Stimulated activated CD4-positive, alpha-beta T cell treated with anti-CD3 and anti-CD28 coated beads, Interleukin-4, amount 100 ng/mL, for 24 hours (primary cell): ENCODE measurements at places on chromosomes 12 and 14.

DNA sequence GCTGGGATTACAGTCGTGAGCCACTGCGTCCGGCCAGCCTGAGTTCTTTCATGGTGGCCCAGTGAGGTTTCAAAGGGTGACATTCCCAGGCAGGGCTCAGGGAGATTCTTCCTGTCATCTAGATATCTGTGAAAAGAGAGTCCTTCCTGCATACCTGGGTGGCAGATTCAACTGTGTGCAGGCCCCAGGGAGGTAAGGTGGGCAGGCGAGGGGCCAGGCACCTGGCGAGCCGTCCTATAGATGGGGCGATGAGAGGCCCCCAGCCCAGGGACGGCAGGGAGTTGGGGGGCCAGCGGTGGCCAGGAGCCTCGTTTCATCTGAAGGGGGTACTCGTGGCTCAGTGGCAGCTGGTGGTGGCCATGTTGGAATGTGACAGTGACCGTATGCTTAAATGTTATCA lies 7.1 kb upstream of the EP400 start:
- no peak for DNase-seq

DNA sequence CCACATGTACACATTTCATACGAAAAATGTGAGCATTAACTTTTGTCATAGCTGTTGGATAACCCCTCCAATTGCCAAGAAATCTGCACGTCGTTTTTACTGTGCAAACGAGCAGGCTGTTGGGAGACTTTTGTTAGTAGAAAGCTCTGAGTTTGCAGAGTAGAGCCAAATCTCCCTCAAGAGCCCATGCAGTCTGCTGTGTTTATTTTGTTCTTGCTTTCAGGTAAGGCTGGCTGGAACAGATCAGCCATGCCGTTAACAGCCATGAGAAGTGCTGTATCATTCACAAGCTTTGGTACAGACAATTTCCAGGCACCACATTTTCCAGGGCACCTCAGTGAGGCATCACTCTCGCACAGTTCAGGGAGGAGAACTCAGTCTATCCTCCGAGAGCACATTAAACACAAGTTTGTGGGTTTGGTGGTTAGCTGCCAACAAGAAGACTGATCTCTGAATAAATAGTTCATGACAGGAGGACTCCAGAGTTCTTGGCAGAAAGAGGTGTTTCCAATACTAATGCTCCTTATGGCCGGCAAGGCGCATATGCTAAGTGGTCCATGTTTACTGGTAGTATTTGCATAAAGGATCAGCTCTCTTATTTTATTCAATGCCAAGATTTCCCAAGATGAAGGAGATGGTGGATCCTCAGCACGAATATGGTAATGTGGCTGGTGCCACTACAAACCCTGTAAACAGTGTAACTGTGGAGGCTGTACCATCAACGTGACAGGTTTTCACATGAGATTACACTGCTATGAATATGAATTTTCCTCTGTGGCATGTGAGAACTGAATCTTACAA lies 30.3 kb upstream of the PELI2 start:
- no peak for DNase-seq

DNA sequence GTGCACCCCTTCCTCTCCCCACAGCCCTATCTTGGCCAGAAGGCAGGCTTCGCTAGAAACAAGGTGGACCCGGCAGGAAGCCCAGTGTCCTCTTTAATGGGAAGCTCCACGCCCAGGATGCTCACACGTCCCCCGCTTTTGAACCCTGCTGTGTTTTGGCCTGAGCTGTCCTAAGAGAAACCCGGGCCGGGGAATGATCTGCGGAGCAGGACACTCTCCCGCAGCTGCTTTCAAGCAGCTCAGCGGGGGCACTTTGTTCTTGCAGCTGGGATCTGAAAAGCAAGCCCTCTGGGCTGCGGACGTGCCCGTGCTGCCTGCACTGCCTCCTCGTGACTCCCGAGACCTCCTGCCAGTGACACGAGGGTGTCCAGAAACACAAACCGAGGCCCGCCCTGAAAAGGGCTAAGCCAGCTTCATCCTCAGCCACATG lies 30.0 kb downstream of the SCARB1 start:
- no peak for DNase-seq

DNA sequence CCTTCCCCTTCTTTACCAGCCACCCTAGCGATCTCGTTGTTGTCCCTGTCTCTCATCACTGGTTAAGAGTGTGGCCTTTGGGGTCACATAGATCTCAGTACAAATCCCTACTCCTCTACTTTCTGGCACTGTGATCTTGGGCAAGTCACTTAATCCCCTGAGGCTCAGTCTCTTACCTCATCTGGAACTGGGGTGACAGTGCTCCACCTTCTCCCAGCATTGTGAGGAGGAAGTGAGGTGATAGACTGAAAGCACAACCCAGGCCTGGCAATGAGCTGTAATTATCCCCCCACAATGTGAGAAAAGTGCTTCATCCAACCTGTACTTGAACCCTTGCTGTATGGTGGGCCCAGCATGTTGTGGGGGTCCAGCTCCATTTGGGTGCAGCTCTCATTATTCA lies 48.0 kb downstream of the IRAK3 start:
- no peak for DNase-seq

DNA sequence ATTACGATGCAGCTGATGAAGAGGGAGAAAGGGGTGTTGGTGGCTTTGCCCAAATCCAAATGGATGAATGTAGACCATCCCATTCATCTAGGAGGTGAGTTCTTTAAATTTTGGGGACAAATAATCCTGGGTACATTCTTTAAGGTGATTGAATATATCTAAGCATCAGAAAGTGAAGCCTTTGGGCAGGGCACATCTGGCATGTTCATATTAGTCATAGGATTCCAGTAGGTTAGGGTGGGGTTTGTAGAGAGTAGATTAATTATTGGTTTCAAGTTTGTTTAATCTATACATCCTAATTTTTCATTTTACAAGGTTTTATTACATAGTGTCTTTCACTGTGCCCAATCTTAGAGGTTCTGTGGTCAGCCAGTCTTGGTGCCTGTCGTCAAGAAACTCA lies 23.4 kb downstream of the RNF10 start:
- DNase-seq: no peak

DNA sequence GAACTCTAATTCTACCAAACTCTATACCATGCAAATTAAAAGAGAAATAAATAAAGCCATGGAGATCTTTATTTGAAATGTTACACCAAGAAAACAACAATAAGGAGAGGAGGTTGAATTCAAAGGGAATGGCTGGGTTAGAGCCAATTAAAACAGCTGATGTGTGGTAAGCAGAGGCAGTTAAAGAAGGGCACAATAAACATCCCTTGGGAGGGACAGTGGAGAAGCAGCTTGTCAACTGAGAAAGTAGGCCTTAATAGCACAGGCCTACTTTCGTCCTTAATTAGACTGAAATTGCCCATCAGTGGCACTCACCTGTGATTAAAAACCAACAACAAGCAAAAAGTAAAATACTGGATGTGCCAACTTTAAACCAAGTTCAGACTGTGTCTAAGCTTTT lies 16.3 kb upstream of the NAV3 start:
- no peak for DNase-seq

GRCh38 chr14:75196468-75196867 lies 20.1 kb upstream of the TMED10 start:
- DNase-seq: no peak

DNA sequence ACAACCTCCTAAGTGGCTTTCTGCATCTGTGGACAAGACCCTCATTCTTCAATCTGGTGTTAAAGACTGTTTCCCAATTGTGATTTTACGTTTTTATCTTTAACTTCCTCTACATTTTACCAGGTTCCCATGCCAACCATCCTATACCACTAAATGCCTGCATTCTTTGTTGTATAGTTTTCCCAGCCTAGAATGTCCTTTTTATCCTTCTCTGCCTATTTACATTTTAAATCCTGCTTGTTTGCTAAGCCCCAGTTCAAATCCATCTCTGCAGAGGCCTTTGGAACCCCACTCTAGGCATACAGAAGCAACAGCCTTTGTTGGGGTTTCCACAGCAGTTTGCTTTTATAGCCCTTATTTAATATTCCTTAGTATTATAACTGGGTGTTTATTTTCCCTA lies 325.1 kb upstream of the DDHD1 start:
- no peak for DNase-seq

- DNase-seq: no peak
Observed at GRCh38 chr12:121278169-121279070, 18.1 kb downstream of the CAMKK2 start.

DNA sequence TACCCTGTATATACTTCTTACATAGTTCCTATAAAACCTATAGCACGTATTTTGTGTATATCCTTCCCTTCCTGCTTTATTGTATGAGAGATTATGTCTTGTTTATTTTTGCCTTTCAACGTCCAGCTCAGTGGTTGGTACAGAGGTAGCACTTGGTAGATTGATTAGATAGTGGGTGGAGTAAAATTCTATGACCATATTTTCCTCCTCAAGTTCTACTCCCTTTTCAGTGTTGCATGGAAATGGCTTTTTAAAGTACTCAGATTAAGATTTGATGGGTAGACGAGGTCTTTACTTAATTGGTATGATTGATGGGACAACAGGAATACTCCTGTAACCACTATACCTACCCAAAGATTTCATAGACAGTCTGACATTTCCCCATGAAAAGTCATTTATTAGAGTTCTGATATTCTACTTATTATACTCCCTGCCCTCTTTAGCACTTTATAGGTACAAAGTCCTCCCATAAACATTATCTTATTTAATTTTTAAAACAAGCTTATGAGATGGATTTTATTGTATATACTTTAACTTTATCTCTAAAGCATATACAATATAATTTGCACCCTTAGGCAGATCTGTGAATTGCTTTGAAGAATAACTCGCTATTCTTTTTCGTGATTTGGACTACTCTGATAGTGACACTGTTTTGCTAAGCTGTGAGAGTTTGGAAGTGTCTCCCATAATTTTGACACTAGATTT lies 348.0 kb downstream of the RAD51B start:
- no peak for DNase-seq

DNA sequence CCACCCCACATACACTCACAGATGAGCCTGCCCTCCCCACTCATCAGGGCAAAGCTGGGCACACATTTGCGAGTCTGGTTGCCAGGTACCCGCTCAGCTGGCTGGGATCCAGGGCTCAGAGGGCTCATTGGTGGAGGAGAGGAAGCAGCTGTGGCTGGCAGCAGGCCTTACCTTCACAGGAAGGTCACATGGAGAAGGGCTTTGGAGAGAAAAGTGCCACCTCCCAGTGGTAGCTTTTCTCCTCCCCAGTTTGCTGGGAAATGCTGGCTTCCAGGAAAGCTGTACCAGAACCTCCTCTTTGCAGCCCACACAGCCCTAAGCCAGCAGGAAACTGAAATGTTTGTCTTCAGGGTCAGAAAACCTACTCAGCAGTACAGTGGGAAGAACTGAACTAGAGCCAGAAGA lies 55.6 kb downstream of the LGMN start:
- no peak for DNase-seq
